ENCODE measurements at places on chromosomes 6 and 20.

- no peaks in the 10 kb centered on the region for H3K27me3 ChIP-seq
- no peak overlapping the region for H3K4me3 ChIP-seq
- H3K27ac ChIP-seq = no peak overlapping the region
- DNase-seq = no peak
- no peaks in the 10 kb centered on the region for H3K36me3 ChIP-seq
These were observed 360.7 kb downstream of the SAMD5 start for GRCh38 chr6:147869201-147869600.

DNA sequence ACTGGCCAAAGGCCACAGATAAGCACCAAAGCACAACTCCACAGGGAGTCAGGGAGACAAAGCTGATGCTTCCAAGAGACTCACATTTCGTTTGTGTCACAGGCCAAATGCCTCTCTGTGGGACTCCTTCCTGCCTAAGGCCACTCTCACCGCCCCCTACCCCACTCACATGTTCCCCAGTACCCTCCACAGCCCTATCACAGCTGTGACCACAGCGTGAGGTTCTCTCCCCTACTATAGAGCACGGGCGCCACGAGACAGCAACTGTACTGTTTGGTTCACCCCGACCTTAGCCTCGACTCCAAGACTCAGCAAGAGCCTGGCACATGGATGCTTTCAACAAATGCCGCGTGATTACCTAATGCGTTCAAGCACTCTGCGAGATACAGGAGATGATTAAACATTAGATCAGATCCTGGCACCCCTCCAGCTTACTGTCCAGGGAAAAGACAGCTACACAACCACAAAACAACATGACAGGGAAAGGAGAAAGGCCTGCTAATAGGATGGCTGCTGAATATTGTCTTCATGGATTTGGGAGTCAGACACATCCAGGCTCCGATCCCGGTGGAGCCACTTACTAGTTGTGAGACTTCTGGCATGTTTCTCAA, 105.5 kb downstream of the AGPAT4 start:
- no peaks in the 10 kb centered on the region for H3K36me3 ChIP-seq
- H3K27me3 ChIP-seq = no peaks in the 10 kb centered on the region
- H3K4me3 ChIP-seq = no peak overlapping the region
- DNase-seq = no peak
- no peaks in the 10 kb centered on the region for H3K4me1 ChIP-seq

- no peaks in the 10 kb centered on the region for H3K27me3 ChIP-seq
- no peak for DNase-seq
- H3K4me3 ChIP-seq = no peak overlapping the region
- no peak overlapping the region for H3K27ac ChIP-seq
- no peaks in the 10 kb centered on the region for H3K4me1 ChIP-seq
These were observed 124.4 kb upstream of the NUP153 start for GRCh38 chr6:17831135-17831534.

DNA sequence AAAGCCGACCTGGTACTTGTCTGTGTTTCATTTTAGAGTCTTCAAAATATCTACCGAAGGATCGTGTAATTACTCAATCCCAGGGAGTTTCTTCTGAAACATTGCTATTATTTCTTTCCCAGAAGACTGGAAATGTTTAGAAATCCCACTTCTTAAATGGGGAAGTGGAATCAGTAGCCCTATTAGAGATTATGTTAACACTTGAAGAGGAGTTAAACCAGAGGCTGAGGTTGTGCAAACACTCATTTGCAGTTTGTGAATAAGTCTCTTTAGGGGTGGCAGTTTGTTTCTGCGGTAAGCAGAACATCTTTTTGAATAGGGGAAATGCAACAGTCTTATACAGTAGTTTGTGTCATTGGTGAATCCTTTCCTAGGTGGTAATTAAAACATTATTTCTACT, 21.3 kb downstream of the DSP start:
- no peak for DNase-seq
- no peaks in the 10 kb centered on the region for H3K4me1 ChIP-seq
- no peak overlapping the region for H3K27ac ChIP-seq

GRCh38 chr6:35541836-35542235, 29.1 kb upstream of the TULP1 start:
- no peak overlapping the region for H3K4me3 ChIP-seq
- no peak overlapping the region for H3K27ac ChIP-seq
- no peaks in the 10 kb centered on the region for H3K27me3 ChIP-seq
- no peaks in the 10 kb centered on the region for H3K4me1 ChIP-seq

- no peak overlapping the region for H3K4me3 ChIP-seq
- H3K36me3 ChIP-seq = no peaks in the 10 kb centered on the region
- H3K27ac ChIP-seq = no peak overlapping the region
- no peaks in the 10 kb centered on the region for H3K27me3 ChIP-seq
- H3K4me1 ChIP-seq = no peaks in the 10 kb centered on the region
- no peak for DNase-seq
These were observed 111.8 kb upstream of the QKI start for GRCh38 chr6:163302747-163303146.

- H3K36me3 ChIP-seq = no peaks in the 10 kb centered on the region
- H3K27ac ChIP-seq = no peak overlapping the region
- no peaks in the 10 kb centered on the region for H3K27me3 ChIP-seq
- no peak for DNase-seq
- no peaks in the 10 kb centered on the region for H3K4me1 ChIP-seq
- H3K4me3 ChIP-seq = no peak overlapping the region
These were observed 10.5 kb upstream of the CLDN20 start for GRCh38 chr6:155253337-155253736.

DNA sequence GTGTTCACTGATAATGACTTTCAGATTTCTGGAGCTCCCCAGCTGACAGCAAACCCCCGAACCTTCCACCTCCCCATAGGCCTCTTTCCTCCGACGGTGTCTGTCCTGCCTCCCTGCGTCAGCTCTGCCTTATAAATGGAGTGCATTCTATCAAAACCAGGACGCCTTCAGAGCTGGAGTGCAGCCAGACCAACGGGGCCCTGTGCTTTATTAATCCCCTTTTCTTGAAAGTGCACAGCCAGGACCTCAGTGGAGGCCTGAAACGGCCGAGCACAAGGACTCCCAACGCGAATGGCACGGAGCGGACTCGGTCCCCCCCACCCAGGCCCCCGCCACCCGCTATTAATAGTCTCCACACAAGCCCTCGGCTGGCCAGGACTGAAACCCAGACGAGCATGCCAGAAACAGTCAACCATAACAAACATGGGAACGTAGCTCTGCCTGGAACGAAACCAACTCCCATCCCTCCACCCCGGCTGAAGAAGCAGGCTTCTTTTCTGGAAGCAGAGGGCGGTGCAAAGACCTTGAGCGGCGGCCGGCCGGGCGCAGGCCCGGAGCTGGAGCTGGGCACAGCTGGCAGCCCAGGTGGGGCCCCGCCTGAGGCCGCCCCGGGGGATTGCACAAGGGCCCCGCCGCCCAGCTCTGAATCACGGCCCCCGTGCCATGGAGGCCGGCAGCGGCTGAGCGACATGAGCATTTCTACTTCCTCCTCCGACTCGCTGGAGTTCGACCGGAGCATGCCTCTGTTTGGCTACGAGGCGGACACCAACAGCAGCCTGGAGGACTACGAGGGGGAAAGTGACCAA, 42.3 kb upstream of the NAA20 start:
- H3K36me3 ChIP-seq = no peaks in the 10 kb centered on the region
- H3K27me3 ChIP-seq = no peaks in the 10 kb centered on the region
- peaks cover 31% of the 10 kb centered on the region for H3K4me1 ChIP-seq
